SJCRH30 (cell line): ENCODE measurements at places on chromosomes 2 and 18. TPM values are rescaled to one million over a fixed set of nuclear protein-coding genes. Genes with fewer than 3 reads are reported as not detected.

DNA sequence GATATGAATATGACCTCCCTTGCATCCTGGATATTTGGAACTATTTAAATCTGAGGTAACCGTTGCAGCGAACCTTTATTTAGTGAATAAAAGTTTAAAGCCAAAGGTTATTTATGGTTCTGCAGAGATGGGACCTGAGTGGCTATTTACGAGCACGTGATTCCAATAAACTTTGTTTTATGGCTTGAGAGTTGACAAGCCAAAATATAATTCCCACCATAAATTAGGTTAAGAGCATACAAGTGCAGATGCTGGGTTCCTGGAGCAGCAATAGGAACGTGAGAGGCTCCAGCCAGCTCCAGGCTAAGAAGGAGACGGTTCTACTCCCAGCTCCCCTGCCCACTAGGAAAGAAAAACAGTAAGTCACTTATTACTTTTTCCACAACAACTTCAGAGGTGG, 5.2 kb upstream of the HOXD4 start:
- no peak overlapping the region for H3K27ac ChIP-seq
- H3K36me3 ChIP-seq, result no peaks in the 10 kb centered on the region
- H3K27me3 ChIP-seq, result no peaks in the 10 kb centered on the region
- DNase-seq, result no peak

DNA sequence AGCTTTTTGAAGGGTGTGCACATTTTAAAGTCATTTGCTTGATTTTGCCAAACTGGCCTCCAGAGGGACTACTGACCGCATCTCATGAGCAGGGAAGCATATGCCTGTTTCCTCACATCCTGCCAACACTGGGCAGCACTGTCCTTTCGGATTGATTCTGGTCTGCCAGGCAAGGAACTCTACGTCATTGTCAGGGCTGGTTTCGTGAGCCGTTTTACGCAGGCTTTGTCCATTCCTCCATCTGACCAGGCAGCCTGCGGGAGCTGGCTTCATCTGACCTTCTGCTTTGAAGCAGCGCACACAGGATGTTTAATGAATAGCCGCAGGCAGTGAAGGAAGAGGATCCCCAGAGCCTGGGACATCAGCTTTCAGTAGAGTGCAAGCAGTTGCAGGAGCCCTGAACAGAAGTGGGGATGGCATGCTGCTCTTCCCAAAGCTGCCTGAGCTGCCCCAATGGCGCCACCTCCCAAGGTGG, 46.3 kb upstream of the SEMA4C start:
- H3K4me1 ChIP-seq, result no peaks in the 10 kb centered on the region
- 0 out of 2 replicates have a peak, but pooled peaks cover 3% of the 10 kb centered on the region for H3K27me3 ChIP-seq
- H3K4me3 ChIP-seq, result no peak overlapping the region

GRCh38 chr18:7514796-7515440, 52.2 kb upstream of the PTPRM start:
- no peaks in the 10 kb centered on the region for H3K27me3 ChIP-seq
- H3K4me3 ChIP-seq, result no peak overlapping the region
- H3K4me1 ChIP-seq, result no peaks in the 10 kb centered on the region
- DNase-seq, result no peak
- no peak overlapping the region for H3K27ac ChIP-seq

GRCh38 chr2:128444816-128445522, 126.3 kb upstream of the HS6ST1 start:
- H3K27me3 ChIP-seq, result no peaks in the 10 kb centered on the region
- no peak for DNase-seq
- no peaks in the 10 kb centered on the region for H3K4me1 ChIP-seq
- no peak overlapping the region for H3K4me3 ChIP-seq
- H3K27ac ChIP-seq, result no peak overlapping the region

- H3K36me3 ChIP-seq, result peaks cover 32% of the 10 kb centered on the region
- no peak overlapping the region for H3K4me3 ChIP-seq
- no peaks in the 10 kb centered on the region for H3K4me1 ChIP-seq
- H3K27ac ChIP-seq, result no peak overlapping the region
- DNase-seq, result no peak
Measured at GRCh38 chr2:112220831-112221230, 34.0 kb downstream of the ZC3H8 start.

DNA sequence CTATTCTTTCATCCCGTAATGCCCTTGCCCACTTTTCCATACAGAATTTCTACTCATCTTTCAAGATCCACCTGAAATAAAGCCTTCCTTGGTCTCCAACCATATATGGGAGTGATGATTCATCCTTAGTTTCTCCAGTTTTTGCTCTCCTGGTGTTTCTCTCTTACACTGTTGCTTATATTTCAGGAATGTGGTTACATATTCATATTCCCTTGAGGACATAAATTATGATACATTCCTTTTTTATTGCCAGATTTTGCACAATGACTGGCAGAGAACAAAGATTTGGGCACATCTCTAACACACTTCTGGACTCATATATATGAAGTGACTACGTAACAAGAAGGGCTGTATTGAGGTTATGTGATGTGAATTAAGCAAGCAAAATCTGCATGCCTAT, 1573.4 kb upstream of the NXPH2 start:
- H3K4me3 ChIP-seq, result no peak overlapping the region
- H3K4me1 ChIP-seq, result no peaks in the 10 kb centered on the region; the same call in 1 of the 2 replicates
- no peaks in the 10 kb centered on the region for H3K36me3 ChIP-seq
- H3K27me3 ChIP-seq, result no peaks in the 10 kb centered on the region

- no peaks in the 10 kb centered on the region for H3K27me3 ChIP-seq
- H3K4me3 ChIP-seq, result no peak overlapping the region
- peak; percentile 4 for DNase-seq
- H3K36me3 ChIP-seq, result no peaks in the 10 kb centered on the region
Measured at GRCh38 chr18:48165111-48165866, 234.8 kb upstream of the SMAD2 start.

The WBP1 gene
- 40.7 and 40.8 TPM in 2 replicates for total RNA-seq

The SERPINB12 gene
- not detected in 2 replicates for total RNA-seq

The IL1B gene
- not detected in 2 replicates for total RNA-seq

The AGXT gene
- 1.3 and 1.7 TPM in 2 replicates for total RNA-seq

The RIT2 gene
- not detected in 2 replicates for total RNA-seq

The ZNF521 gene
- total RNA-seq, result 17.6 and 20.3 TPM in 2 replicates

The PTGR3 gene
- 8.7 and 12.2 TPM in 2 replicates for total RNA-seq

The GLI2 gene
- 13.0 and 18.4 TPM in 2 replicates for total RNA-seq

The UCN gene
- 0.32 and 1.6 TPM in 2 replicates for total RNA-seq
